ENCODE measurements at places on chromosomes 1 and 21.

GRCh38 chr21:39119891-39120290, 63.4 kb downstream of the PSMG1 start:
- no peak for DNase-seq

- DNase-seq: no peak
Measured at GRCh38 chr1:191453487-191453886, 704.8 kb upstream of the RGS18 start.

- no peak for DNase-seq
Measured at GRCh38 chr1:22210176-22210575, 67.3 kb upstream of the WNT4 start.

- DNase-seq: no peak
Measured at GRCh38 chr1:209526137-209526536, 57.4 kb upstream of the CAMK1G start.

- DNase-seq: no peak
Measured at GRCh38 chr1:70847013-70847412, 200.6 kb downstream of the PTGER3 start.

DNA sequence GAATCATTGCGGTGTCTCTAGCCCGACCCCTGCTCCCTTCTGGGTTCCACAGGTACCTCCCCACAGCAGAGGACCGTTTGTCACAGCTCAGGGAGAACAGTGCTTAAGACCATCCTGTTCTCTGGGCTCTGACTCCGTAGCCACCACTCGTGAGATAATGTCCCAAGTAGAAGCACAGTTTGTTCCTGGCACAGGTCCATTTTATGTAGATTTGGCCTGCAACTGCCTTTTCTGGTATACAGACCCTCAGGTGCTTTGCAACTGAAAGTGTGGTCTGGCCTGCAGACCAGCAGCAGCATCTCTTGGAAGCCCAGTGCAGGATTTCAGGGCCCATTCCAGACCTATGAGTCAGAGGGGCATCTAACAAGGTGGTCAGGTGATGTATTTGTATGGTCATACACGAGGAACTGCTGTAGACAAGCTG, 28.4 kb upstream of the TMEM125 start:
- DNase-seq: no peak

DNA sequence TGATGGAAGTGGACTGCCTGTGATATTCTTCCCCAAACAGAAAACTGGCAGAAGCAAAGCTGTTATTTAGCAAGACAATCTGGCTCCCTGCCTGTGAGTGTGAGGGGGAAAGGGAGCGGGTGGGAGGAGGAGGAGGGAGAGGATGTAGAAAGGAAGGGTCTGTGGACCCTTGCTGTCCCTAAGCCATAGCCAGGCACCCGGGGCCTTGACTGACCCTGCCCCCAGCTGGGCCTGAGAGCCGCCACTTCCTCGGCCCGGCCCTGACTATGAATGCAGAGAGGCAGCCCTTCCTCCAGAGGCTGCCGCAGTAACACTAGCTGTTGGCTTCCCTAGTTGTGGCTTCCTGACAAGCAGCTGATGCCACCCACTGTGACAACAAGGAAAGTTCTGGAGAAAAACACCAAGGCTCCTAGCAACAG, 13.9 kb downstream of the PLA2G2F start:
- DNase-seq: no peak

GRCh38 chr1:32764826-32765569, 52.2 kb downstream of the YARS1 start:
- DNase-seq: no peak

- no peak for DNase-seq
Measured at GRCh38 chr1:246035060-246035541, 472.0 kb downstream of the SMYD3 start.

DNA sequence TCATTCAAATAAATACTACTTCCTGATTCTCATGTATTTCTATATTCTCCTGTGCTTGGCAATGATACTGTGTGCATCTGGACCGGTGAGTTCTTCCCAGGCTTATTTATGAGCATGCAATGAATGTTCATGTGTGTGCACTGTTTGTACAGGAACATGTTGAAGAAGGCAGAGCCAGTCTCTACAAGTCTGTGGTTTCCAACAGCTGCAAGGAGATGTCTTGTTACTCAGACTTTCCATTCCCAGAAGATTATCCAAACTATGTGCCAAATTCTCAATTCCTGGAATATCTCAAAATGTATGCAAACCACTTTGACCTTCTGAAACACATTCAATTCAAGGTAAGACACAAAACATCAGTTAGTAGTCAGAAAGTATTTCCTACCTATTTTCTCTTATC, 19.1 kb downstream of the FMO1 start:
- no peak for DNase-seq

GRCh38 chr1:170520601-170521000, 11.4 kb upstream of the GORAB start:
- no peak for DNase-seq

GRCh38 chr1:57422271-57423134, 1.4 kb downstream of the DAB1 start:
- DNase-seq: peak; percentile 2

GRCh38 chr1:239493811-239494414, 107.5 kb downstream of the CHRM3 start:
- no peak for DNase-seq

- DNase-seq: no peak
Measured at GRCh38 chr1:244680667-244681066, 27.7 kb downstream of the DESI2 start.

DNA sequence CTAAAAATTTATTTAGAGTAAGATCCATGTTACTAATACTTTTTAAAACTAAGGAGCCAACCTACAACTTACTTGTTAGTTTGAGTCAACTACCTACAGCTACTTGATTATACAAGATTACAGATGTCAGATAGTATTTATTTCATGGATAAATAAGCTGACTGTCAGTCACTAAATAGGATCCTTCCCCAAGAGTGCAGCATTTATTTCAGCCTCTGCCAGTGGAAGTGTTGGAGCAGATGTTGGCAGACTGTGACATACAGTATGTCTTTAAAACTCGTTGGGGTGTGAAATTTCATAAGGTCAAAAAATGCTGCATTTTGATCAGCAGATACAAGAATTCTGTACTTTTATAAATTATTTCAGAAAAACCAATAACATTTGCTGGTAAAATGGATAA, 156.2 kb downstream of the AKT3 start:
- no peak for DNase-seq

DNA sequence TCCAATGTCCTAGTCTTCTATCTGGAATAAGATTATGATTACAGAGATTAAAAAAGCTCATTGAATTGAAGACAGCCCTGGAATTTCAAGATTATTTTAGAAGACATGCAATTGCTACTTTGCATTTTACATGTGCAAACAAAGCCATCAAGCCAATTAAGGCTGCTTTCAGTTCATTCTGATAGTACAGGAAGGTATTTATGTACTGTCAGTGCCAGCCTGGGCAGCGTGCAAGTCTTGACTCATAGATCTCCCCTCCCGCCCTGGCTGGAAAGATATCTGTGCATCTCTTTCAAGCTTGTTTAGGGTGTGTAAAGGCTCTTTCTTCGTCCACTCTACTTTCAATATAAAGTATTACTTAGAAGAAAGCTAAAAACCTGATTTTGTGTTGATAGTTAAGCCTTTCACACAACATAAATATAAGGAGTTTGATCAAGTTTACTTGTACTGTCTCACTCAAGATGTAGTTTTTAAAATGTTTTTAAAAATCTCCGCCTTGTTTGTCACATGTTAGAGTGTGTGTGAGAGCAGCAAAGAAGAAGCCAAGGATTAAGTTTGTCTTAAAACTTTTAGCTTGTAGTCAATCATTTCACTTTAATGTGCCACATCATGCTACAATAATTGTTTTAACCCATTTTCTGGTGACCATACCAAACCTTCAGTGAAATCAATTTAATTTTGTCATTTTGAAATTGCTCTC, 13.6 kb upstream of the LYPLAL1 start:
- no peak for DNase-seq

DNA sequence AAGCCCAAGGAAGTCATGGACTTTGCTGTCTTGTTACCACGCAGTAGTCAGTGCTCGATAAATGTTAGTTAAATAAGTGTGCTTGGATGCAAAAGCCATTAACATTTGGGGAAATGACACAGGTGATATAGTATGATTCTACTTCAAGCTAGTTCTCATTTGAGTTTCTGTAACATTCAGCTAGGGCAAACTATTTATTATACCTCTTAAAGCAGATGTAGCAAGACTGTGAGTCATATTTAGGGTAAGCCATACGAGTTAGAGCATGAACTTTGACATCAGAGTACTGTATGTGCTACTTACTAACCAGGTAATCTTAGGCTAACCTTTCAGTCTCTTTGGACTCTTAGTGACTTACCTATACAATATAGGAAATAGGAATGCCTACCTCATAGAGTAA, 21.0 kb downstream of the CLCA4 start:
- DNase-seq: no peak

- peak; percentile 84 for DNase-seq
Measured at GRCh38 chr1:206705191-206705590, 20.5 kb downstream of the MAPKAPK2 start.

DNA sequence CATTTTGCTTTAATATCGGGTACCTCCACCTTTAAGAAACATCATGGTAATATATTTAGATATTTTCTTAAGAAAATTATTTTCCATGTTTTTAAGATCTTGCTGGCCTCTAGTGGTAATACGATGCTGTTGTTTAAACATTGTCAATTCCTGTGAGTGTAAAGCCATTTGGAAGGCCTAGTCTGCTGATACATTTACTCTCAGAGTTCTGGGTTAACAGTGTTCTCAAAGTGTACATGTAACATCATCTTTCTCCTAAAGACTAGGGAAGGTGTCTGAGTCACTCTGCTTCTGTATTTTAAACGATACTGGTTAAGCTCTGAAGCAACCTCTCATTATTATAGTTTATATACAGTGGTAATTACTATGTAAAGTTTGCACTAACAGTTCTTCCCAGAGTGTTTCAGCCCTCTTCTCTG, 189.1 kb downstream of the RASAL2 start:
- DNase-seq: no peak

DNA sequence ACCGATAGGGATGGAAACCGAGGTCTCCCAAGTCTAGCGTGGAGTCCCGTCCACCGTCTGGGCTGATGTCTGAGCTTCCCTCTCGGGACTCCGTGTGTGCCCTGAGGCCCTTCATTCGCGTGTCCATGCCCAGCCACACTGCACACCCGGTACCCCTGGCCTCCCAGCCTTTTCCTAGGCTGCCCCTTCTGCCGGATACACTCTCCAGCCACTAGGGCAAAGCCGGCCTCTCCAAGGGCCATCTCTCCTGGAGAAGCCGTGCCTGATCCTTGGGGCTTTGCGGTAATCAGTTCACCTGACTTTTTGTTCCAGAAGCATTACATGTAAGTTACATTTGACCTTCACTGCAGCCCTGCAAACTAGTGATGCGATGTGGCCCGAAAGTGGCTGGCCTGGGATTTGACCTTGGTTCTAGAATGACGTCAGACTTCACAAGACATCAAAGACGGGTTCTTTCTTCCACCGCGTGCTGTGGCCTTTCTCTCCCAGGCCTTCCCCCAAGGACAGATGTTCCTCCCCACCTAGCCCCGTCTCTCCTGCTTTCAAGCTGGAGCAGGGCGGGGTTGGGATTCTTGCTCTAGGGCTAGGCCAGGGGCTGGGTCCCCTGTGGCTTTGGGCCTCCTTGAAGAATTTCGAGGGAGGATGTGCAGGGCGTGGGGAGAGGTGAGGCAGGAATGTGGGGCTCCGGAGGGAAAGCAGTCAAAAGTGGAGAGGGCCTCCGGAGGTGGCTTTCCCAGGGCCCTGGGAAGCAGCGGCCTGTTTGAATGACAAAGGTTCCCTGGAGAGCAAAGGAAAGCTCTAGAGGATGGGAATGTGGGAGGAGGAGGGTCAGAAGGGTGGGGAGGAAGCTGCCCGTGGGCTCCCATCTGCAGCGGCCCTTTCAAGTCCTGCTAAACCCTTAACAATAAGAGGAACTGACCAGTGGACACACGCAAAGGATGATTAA, 49.7 kb upstream of the SLC2A1 start:
- DNase-seq: no peak

DNA sequence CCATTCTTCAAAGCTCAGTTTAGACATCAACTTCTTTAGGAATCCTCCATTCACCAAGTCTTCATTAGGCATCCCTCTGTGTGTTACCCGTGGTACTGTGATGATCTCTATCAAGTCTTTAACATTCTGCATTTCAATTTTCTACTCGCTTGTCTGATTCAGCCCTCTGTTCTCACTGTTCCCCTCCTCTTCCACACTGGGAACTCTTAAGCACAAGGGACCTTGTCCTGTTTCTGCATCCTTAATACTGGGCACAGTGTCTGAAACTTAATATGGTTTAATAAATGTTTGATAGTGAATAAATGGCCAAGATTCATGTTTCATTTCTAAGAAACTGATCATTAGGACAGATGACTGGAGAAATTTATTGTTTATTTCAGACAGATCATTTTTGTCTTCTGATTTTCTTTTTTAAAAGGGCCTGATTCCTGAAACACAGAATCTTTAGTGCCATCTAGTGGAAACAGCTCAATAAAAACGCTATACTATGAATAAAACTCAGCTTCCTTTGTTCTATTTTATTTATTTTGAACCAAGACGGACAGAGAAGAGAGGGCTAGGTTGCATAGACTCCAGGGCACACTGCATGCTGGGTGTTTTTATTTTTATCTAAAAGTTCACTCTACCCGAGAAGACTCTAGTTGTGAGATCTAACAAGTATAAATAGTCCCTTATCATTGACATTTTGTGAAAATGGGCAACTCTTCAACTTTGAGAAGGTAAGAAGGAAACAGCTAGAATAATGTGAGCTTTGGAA, 7.0 kb upstream of the TRIM45 start:
- no peak for DNase-seq

DNA sequence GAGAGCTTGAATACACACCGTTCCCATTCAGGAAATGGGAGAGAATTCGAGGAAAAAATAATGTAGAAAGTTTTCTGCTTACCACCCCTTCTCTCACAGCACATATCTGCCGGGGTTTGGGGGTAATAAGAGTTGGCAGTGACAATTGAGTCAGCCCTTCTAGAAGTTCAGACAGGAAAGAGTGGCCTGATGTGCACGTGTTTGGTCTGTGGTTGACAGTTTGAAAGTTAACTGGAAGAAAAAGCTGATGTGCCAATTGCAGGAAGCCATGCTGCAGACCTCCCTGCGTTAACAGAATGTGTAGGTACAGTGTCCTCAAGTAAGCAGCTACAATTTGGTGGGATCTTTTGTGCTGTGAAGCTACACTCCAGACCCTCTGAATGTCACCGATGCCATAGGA, 50.9 kb downstream of the DHX9 start:
- DNase-seq: no peak
